HFF-Myc (cell line): ENCODE measurements at places on chromosomes 7 and 10.

DNA sequence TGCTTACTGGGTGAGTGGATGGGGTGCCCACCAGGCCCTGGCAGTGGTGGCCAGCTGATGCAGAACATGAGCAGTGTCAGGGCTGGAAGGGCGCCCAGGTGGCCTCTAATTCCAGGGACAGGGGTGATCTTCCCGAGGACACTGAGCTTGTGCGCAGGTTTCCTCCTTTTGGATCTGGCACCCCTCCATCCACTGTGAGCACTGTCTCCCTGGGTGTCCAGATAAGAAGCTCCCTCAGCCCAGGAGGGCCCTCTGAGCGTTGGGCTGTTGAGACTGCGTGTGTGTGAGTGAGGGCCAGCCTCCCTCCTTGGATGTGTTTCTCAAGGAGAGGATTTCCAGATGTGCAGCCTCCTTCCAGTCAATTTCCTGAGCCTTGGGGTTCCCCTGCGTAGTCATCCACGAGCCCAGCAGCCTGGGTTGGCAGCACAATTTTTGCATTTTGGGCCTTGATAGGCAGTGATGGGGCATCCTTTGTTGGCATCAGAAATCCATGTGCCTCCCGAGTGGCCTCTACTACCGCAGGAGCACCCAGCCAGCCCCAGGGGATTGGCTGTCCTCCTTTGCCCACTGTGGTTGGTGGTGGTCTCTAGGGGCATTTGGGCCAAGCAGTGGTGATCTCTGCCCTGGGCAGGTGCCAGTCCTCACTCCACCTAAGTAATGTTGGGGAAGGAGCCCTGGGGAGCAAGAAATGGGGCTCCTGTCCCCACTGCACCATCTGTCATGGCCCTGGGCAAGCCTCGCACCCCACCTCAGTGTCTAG, 20.9 kb upstream of the BTBD16 start:
- DNase-seq: no peak

DNA sequence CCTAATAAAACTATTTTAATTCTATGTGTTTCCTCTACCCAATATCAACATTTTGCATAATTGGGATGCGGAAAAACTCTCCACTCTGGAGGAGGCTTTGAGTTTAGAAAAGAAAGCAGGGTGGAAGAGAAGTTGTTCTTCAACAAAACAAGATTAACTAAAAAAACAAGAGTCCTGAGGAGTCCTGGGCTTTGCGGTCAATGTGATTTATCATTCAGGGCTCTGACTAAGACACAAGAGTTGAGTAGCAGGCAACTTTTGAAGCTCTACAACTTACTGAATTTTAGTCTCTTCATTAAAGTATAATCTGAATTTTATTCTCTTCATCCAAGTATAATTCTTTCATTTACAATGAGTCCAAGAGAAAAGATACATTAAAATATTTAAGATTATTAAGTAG, 18.3 kb upstream of the TMEM26 start:
- no peak for DNase-seq

DNA sequence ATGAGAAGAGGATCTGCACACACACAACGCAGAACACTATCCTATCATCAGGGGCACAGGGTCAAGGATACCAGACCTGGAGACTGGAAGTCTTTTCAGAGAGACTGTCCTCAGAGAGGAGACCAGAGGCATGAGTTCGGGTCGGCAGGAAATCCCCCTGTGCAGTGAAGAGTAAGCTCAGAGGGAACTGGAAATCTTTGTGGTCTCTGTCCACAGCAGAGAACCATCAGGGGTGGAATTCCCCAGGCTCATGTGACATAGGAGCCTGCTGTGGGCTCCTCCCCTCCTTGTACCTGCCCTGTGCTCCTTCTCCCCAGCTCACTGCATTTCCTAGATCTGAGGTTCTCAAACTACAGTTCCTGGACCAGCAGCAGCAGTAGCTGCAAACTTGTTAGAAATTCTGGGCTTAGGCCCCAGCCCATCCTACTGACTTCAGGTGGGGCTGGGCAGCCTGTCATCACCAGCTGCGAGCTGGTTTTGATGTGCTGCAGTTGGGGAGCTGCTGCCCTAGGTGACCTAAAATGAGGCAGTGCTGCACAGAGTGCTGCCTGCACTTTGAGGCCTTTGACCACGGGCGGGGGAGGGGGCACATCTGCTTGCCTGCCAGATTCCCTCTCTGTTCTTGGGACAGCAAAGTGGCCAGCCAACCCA, 2.4 kb downstream of the ZMIZ2 start:
- no peak for DNase-seq

GRCh38 chr7:47284691-47285635, 296.9 kb downstream of the TNS3 start:
- DNase-seq: no peak

DNA sequence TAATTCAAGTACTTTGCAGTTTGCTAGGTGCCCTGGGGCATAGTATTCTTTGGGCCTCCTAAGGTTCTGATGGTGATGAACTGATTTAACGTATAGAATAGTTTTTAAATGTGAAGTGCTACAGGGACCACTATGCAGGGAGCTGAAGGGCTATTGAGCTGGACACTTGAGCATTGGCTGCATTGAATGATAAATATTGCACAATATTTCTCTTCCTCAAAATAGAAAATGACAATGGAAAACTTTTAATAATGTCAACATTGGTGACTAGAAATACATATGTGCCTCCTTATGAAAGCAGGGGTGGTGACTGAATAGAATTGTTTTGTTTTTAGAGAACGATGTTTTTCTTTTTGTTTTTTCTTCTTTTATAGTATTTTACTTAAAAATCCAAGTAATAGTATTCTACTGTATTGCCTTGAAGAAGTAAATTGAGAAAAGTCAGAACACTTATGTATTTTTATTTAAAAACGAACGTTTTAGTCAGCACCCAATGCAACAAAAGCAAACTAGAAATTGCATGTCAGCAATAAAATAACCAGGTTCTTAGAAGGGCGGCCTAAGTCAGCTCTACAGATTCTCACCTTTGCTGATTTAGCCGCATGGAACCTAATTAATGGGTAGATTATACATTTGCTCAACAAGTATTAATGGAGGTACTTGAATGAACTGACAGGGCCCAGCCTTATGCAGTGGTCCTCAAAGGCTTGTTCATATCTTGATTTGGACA, 244.0 kb upstream of the KLF6 start:
- DNase-seq: no peak

- DNase-seq: no peak
These were observed 51.3 kb upstream of the SEPTIN7 start for GRCh38 chr7:35749556-35749955.

DNA sequence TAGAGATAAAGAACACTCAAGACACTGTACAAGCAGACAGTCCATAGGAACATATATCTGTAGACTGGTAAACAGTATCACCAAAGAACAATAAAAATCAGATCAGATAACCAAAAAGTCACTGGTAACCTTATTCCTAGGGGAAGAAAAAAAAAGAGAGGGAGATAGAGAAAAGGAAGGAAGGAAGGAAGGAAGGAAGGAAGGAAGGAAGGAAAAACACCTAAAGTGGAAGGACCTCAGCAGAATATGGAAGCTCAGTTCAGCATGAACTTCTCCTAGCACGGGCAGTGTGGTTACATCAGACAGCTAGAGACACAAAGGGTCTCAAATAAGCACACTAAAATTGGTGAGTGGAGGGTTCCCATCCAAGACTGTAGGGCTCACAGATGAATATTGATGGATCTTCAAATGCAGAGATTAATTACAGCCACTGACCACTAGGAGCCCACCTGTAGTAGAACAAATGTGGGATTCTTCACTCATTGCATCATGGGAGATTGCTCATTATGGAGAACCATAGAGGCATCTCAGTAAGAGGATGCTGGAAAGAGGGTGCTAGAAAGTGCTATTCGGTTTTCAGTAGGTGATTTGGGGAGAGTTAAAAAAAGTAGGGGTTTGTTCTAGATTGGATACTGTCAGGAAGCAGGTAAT, 293.4 kb upstream of the C7orf33 start:
- no peak for DNase-seq

- DNase-seq: no peak
These were observed 594.9 kb downstream of the INHBA start for GRCh38 chr7:41107938-41108448.

DNA sequence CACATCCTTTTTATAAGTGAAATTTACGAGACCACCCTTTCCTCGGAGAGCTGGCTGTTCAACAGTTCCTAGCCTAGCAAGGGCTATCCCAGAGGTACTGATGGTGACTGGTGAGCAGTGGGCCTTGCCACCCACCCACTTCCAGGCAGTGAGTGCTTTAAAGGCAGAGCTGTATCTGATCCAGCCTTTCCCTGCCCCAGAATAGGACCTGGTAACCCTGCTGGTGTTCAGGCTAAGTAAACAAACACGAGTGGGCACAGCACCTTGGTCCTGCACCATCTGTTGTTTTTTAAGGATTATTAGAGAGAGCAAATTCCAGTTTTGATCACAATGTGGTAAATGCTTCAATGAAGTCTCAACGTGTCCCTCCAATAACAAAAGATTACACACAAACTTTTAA, 75.7 kb downstream of the COBL start:
- DNase-seq: no peak

DNA sequence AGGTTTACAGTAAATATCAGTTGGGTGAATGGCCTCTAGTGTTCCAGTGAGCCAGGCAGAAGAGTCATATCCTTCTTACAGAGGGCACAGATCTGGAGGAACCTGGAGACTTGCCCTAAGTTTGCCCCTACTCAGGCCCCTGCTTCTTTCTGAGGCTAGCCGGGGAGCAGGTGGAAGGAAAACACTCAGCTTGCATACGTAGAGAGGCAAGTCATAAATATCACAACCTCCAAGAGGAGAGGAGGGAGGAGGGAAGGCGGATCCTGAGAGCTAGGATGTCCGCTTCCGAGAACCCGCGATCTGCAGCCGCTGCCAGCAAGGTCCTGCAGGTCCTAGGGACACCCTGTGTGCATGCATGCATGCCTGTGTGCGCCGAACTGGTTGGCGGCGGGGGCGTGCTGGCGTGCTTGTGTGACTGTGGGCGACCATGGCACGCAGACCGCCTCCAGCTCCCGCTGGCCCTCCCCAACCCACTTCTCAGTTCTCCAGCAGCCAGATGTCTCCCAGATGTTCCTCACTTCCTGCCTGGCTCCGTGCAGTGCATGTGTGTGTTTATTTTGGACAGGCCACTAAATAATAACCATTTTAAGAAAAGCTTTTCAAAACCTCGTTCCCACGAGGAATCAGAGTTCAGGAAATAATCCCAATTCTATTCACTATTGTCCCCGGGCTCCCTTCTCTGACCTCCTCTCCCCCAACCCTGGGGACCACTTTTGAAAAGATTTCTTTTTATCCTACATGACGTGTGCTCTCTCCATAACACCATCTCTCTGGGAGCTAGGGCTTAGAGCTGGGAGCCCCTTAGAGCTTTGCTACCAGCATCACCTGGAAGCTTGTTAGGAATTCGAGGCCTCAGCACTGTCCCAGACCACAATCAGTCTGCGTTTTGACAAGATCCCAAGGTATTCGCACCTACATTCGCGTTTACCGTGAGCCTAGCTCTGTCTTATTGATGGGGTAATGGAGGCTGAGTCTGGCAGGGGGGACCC, 32.4 kb downstream of the UNC5B start:
- DNase-seq: peak; percentile 97

GRCh38 chr7:99451936-99452335, 13.2 kb downstream of the CPSF4 start:
- no peak for DNase-seq

GRCh38 chr7:91431601-91432000, 167.4 kb downstream of the FZD1 start:
- no peak for DNase-seq

DNA sequence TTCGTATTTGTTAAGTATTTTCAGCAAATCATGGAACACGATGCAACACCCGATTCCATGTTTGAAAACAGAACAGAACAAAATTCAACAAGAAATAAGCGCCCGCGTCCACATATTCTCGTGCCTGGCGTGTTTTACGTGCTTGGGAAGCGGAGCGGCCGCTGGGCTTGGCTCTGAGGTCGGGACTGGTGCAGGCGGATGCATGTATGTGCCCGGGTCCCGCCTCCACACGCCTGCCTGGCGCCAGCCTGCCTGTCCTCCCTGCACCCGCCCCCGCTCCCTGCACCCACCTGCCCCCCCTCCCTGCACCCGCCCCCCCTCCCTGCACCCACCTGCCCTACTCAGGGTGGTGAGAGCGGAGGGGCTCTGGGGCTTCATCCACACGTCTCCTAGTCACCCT, 454.5 kb downstream of the DNAJB6 start:
- no peak for DNase-seq

GRCh38 chr10:125738206-125738605, 18.7 kb downstream of the EDRF1 start:
- no peak for DNase-seq

DNA sequence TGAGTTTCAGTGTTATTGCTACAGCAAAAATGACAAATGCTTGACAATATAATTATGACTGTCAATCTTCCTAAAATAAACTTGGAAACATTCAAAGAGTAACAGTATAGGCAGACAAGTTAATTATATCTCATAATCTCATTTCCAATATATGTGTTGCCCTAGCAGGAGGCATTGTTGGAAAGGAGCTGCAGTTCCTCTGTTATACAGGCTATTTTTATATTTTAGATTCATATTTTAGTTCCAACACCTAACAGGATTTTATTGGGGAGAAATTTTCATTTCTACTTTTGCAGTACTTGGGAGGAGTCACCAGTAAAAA, 19.3 kb downstream of the VOPP1 start:
- DNase-seq: no peak

DNA sequence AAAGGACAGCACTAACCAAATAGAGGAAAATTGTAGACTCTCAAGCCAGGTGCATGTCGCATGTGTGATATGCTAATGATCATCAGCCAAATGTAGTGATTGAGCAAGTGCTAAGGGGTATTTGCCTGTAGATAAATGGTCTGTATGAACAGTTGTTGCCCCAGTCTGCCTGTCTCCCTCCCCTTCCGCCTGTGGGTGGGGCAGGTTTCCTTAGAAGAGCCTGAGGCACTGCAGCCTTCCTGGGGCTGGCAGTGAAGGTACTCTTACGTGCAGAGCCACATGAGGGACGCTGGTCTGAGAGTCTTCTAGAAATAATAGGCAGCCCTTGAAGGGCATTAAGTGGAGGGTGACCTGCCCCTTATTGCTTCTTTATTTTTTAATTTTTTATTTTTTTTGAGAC, 152.1 kb downstream of the SNX10 start:
- DNase-seq: no peak

DNA sequence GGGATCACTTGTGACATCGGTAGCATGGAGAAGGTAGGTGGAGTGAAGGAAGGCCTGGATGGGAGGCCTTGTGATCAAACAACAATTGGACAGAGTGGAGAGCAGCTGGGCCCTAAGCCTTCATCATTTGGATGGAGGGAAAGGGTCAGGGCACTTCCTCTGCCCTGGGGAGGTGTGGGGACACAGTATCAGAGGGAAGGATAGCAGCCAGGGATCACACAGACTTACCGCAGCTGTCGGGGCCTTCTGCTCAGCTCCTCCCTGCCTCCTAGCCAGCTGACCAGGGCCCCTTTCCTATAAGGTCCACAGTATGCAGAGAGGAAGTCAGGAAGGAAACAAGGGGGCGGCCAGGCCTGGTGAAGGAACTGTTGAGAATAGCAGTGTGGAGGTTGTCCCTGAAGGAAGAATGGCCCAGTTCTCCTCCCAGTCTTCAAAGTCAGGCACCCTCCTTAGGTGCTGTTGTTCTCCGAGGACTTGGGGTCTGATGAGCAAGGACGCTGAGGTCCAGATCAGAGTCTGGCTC, 62.1 kb downstream of the ABCC2 start:
- no peak for DNase-seq

- no peak for DNase-seq
These were observed 213.6 kb downstream of the DIP2C start for GRCh38 chr10:475709-476454.

- DNase-seq: no peak
These were observed 308.2 kb downstream of the AUTS2 start for GRCh38 chr7:69906283-69906995.
